ENCODE measurements at places on chromosomes 1 and 21.

- no peak for DNase-seq
These were observed 2.2 kb upstream of the PDPN start for GRCh38 chr1:13581446-13581845.

GRCh38 chr1:8116894-8117264 is 90.8 kb upstream of the ERRFI1 start:
- DNase-seq = no peak

DNA sequence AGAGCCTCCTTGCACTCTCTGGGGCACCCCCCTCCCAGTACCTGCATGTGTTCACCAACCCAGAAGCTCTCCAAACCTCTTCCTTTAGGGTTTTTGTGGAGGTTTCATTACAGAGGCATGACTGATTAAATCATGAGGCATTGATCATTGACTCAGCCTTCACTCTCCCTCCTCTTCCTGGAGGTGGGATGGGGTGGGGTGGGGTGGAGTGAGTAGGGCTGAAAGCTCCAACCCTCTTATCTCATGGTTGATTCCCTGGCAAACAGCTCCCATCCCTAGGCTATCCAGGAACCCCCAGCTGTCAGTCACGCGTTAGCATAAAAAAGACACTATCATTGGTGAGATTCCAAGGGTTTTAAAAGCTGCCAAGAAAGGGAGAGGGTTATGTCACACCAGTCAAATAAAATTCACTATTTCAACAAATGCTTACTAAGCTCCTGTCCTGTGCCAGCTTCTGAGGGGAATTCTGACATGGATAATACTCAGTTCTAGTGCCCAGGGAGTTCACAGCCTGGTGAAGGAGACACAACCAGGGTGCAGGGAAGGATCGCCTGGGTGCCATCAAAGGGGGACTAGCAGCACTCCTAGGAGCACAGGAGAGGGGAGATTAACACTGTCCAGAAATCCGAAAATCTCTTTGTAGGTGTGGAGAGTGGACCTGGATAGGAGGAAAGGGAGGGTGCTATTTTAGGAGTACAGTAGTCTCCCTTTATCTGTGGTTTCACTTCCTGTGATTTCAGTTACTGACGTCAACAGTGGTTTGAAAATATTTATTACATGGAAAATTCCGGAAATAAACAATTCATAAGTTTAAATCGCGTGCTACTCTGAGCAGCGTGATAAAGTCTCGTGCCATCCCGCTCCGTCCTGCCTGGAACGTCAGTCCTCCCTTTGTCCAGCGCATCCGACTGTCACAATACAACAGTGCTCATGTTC is 6.8 kb upstream of the IL24 start:
- DNase-seq = no peak

DNA sequence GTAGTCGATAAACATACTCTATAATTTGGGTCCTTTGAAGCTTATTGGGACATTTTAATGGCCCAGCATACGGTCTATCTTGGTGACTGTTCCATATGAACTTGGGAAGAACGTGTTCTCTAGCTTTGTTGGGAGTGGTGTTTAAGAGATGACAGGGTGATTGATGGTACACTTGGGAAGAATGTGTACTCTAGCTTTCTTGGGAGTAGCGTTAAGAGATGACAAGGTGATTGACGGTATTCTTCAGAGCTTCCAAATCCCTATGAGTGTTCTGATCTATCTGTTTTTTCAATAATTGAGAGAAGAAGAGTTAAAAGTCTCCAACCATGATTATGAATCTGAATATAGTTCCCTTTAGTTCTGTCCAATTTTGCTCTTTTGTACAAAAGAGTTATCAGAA is 9.4 kb downstream of the NPHP4 start:
- DNase-seq = no peak

DNA sequence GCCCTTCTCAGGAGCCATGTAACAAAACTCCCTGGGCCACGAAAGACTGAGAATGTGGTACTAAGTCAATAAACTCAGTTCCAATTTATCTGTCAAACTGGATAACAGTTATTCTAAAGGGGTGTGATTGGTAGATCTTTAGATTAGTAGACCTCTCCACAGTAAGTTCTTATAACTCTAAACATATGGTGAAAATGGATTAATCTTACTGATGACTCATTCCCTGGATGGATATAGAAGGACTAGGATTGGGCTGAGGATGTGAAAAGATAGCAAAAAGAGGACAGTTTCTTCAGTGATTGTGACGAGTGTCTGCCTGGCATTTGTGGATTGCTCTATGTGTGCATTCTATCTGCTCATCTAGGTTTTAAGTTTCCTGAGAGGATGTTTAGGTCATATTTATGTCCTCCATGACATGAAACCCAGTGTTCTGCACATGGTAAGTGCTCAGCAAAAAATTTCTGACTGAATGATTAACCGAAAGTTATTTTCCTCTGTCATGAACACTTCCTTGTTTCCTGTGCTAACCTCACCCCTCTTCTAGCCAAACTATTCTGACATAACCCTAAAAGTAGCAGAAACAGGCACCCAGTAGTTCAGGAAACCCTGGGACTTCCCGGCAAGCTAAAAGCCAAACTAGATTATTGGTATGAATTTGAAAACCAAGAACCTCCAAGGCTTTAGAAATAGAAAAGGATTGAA is 397.5 kb upstream of the PLXNA2 start:
- DNase-seq = no peak

- no peak for DNase-seq
These were observed 5.8 kb downstream of the CAPN8 start for GRCh38 chr1:223659711-223660110.

- DNase-seq = no peak
These were observed 3.1 kb downstream of the CCDC190 start for GRCh38 chr1:162857850-162858249.

DNA sequence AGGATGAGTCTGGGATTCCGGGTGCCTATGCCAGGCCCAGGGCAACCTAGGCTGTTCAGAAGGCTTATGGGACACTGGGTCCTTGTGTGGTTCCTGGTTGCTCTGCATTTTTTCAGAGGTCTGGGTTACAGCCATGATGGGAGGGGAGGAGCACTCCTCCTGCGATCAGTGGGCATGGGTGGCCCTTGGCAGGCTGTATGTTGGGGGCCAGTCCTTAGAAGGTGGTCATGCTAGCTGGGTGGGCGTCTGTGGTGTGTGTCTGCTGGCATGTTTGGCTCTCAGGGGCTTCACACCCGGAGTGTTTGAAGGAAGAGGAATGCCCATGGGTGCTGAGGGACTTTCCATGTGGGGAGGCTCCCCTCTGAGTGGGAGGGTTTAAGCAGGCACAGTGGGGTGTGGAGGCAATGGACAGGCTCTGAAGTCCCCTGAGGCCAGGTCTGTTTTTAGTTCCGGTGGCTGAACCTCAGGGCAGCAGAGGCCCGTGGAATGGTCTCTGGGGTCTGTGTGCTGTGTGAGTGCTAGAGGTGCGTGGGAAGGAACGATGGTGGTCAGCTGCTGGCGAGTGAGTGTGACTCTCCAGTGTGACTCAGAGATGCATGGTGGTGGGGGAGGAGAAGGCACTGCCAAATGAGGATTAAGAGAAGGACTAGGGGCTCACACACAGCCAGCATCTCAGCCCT is 25.3 kb downstream of the CACNA1E start:
- DNase-seq = no peak

GRCh38 chr21:34195335-34195734 is 122.0 kb downstream of the MRPS6 start:
- DNase-seq = no peak

GRCh38 chr1:98975810-98976209 is 28.9 kb downstream of the PLPPR5 start:
- DNase-seq = no peak

DNA sequence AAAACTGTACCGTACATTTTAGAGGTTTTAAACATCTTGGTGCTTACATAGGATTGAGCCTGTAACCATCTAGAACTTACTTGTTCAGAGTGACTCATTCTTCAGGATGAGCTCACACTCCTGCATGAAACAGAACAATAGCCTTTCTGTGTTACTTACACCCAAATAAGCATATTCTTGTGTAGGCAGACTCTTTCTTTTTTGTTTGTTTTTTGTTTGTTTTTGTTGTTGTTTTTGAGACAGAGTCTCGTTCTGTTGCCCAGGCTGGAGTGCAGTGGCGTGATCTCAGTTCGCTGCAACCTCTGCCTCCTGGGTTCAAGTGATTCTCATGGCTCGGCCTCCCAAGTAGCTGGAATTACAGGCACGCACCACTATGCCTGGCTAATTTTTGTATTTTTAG is 3.8 kb upstream of the CA6 start:
- DNase-seq = no peak

- DNase-seq = no peak
These were observed 27.6 kb downstream of the CD244 start for GRCh38 chr1:160834945-160835565.

GRCh38 chr1:64922336-64922735 is 44.0 kb downstream of the JAK1 start:
- no peak for DNase-seq

GRCh38 chr1:203327684-203328457 is 22.6 kb downstream of the BTG2 start:
- peak; percentile 38 for DNase-seq

- no peak for DNase-seq
These were observed 122.4 kb downstream of the SIPA1L2 start for GRCh38 chr1:232507571-232507970.

GRCh38 chr1:214553142-214553710 is 1.8 kb upstream of the PTPN14 start:
- no peak for DNase-seq

GRCh38 chr1:174008269-174008668 is 13.9 kb downstream of the RC3H1 start:
- DNase-seq = no peak

DNA sequence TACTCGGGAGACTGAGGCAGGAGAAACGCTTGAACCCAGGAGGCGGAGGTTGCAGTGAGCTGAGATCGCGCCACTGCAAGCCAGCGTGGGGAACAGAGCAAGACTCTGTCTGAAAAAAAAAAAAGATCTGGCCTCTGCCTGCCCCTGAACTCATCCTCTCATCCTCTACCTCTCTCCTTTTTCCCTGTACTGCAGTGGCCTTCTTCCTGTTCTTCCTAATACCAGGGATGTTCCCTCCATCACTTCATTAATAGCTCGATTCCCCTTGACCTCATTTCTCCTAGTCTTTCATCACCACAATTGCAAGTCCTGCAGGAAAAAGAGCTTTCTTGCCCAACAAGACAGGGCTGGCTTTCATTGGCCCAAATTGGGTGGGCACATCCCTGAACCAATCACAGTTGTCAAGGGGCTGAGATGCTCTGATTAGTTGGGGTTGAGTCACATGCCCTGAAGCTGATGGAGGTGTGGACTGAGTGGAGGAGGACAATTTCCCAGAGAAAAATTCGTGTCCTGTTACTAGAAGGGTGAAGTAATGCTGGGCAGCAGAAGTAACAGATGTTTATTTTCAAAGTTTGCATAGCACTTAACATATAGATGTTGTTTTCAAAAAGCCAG is 86.8 kb upstream of the PUM1 start:
- DNase-seq = no peak

DNA sequence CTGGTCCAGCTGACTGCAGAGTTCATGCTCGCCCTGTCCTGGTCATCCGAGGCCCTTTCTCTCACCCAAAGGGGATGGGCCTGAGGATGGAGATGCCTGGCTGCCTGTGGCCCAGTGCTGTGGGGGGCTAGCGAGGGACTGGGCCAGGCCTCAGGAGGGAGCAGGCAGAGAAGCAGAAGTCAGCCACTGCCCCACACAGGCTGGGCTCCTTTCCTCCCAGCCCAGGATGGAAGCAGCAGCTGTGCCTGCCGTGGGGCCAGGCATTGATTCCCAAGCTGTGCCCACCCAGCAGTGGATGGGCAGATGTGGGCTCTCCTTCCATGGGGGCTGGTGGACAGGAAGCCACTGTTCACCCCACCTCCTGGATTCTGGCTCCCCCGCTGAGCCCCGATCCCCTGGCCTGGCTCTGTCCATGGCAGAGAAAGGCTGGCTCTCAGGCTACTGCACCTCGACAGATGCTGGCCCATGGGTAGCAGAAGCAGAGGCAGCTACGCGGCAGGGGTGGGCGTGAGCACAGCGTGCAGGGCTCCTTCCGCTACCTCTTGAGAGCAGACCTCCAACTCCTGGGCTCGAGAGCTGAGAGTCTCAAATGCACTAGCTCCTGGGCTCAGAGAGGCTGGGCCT is 24.6 kb downstream of the RUNX3 start:
- no peak for DNase-seq

- no peak for DNase-seq
These were observed 22.2 kb downstream of the SLC9C2 start for GRCh38 chr1:173580658-173581057.

GRCh38 chr1:244450597-244451538 is 841 bp downstream of the ADSS2 start:
- no peak for DNase-seq

DNA sequence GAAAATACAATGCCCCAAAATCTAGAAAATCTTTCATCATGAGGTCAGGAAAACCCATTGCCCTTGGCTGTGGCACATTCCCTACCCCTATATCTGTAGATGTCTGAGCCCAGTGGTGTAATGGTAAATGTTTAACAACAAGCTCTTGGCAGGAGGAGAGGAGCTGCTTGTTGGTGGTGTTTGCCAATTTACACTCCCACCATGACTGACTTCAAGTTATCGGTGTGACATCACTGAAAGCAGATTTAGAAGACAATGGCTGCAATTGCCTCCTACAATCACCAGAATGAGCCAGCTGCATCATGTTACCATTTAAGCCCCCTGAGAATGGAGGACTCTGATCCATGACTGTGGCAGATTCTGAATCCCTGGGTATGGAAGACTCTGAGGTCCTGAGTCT is 70.9 kb downstream of the SDC3 start:
- no peak for DNase-seq

DNA sequence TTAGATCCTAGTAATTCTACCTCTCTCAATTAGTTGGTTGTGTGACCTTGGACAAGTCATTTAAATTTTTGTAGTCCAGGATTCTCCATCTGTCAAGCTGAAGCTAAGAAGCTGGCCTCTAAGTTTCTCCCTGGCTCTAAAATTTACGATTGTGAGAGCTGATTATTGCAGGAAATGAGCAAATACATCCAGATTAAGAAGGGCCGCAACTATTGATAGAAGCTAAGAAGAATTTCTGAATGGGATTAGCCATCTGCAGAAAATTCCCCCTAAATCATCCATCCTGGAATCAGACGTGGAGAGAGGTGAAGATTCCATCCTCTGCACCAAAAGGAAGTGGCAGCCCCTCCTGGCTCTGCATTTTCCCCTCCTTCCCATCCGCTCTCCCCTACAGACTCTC is 55.0 kb downstream of the HIVEP3 start:
- no peak for DNase-seq

DNA sequence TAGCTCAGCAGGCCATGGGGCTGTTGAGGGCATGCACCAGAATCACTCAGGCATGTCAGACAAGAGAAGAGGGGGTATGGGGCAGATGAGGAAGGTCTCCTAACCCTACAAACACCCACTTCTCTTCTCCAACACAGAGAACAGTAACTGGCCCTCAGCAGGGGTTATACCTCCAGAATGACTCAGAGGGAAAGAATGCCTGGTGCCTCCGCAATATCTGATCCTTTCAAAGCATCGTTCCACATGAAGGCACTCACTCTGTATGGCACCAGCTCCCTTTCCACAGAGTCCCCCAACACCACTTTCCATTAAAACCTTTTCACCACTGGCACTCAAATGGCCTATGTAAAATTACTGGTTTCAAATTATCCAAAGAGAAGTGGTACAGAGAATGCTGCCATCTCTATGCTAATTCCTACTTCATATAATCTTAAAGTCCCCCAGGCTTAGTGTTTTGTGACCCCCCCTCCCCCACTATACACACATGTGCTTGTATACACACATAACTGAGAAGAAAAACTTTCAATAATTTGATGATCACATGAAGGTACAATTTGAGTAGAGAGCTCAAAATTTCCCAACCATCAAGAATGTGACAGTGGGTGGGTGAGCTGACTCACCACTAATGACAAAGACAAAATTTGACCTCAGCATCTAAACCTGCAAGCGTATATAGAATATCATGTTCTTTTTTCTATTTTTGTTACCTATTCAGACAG is 91.5 kb downstream of the SIPA1L2 start:
- DNase-seq = no peak
